ENCODE measurements at places on chromosomes 11 and 22. TPM values are rescaled to one million over a fixed set of nuclear protein-coding genes. Genes with fewer than 3 reads are reported as not detected.

MYEOV gene
- 8.6 TPM for total RNA-seq

GRCh38 chr11:76856571-76856970 lies 4.1 kb upstream of the ACER3 start:
- no peak for DNase-seq

CKAP5 gene
- 76.4 TPM for total RNA-seq

DEUP1 gene
- 0.69 TPM for total RNA-seq

GRCh38 chr22:42388130-42388797 lies 43.9 kb downstream of the NFAM1 start:
- no peak for DNase-seq

BARX2 gene
- 0.40 TPM for total RNA-seq

TNNI2 gene
- not detected for total RNA-seq

DNA sequence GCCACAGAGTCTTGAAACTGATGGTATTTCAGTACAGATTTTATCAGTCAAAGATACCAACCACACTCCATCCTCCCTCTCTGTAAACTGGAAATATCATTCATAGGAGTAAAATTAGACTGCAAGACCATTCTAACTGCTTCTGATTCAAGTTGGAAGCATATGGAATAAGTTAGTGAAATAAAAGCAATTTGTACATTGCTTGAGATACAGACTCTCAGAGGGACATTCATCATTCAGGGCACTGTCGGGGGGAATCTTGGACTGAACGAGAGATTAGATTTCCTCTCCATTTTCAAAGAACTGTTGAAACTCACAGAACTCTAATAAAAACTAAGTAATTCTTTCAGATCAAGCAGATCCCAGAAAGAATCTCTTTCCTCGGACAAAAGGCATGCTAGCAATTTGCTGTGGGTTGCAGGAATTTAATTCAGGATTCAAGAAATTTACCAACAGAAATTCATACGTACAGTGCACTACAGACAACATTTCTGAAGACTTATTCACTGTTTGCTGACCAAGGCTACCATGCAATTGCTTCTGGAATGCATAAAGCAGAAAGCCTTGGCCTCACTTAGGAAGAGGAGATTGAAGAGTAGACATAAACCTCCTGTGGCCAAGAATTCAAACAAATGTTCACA lies 34.1 kb downstream of the PAMR1 start:
- DNase-seq = peak; percentile 19

FREY1 gene
- total RNA-seq = not detected

GRCh38 chr11:120518356-120518755 lies 6.8 kb downstream of the GRIK4 start:
- no peak for DNase-seq

GRCh38 chr11:124869331-124869730 lies 4.1 kb downstream of the ROBO3 start:
- DNase-seq = no peak

C11orf97 gene
- total RNA-seq = not detected

GRCh38 chr11:112871909-112872500 lies 89.2 kb upstream of the NCAM1 start:
- no peak for DNase-seq

DCDC1 gene
- total RNA-seq = 0.12 TPM

HEPHL1 gene
- total RNA-seq = not detected

TEAD1 gene
- 61.9 TPM for total RNA-seq

DNA sequence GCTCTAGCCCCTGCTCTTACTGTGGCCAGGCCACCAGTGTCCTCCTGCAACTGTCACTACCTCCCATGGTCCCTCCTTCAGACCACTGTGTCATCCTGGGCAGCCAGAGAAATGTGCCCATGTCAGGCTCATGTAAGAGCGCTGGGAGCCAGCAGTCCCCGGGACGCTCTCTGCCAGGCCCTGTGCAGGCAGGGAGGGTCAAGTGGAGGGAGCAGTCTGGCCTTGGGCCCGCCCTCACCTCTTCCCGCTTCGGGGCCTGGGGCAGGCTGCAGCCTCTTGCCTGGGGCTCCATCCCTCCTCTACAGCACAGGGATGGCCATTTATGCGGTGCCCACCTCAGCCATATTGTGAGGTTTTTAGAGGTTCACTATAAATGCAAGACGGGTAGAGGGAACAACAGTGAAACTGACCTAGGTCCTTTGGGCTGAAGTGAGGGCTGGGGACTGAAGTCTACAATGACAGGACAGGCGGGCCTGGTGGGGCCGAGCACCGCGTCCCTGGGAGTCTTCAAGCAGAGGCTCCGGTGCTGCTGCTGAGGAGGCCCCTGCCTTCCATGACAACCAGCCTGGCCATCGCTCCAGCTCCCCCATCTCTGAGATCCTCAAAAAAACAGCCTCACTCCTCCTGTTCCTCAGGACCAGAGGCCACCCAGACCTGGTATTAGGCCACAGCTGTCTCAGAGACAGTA lies 54.9 kb upstream of the TTLL12 start:
- no peak for DNase-seq

MS4A12 gene
- total RNA-seq = not detected

DNA sequence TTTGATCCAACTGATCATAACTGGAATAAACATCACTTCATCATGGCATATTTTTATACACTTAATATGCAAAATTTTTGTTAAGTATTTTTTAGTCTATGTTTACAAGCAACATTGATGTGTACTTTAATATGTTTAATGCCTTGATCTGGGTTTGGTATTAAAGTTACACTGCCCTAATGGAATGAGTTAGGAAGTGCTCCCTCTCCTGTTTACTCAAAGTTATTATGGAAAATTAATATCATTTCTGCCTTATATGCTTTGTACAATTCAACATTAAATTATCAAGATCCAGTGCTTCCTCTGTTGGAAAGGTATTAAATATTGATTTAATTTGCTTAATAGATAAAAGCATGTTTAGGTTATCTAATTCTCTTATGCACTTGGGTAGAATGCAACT lies 927.3 kb upstream of the RAG2 start:
- DNase-seq = no peak

GRCh38 chr22:43978558-43978957 lies 23.3 kb downstream of the SAMM50 start:
- DNase-seq = no peak
